ENCODE measurements at places on chromosomes 7 and 10.

- DNase-seq = no peak
Measured at GRCh38 chr7:114217026-114217806, 197.4 kb upstream of the FOXP2 start.

DNA sequence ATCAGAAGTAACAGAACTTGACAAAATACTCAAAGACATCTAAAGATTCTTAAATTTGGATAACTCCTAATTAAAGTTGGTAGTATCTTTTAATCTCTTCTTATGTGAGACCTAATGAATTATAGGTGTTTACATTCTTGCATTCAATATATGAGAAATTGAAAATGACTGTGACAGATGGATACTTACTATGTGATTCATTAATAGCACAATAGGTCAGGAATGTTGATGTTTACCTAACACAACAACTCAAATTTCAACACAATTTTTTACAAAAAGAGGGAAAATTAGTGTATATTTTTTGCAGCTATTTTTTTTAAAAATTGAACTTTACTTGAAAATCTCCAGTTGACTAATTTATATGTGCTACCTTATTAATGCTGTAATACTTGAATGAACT is 31.7 kb upstream of the MCU start:
- no peak for DNase-seq

DNA sequence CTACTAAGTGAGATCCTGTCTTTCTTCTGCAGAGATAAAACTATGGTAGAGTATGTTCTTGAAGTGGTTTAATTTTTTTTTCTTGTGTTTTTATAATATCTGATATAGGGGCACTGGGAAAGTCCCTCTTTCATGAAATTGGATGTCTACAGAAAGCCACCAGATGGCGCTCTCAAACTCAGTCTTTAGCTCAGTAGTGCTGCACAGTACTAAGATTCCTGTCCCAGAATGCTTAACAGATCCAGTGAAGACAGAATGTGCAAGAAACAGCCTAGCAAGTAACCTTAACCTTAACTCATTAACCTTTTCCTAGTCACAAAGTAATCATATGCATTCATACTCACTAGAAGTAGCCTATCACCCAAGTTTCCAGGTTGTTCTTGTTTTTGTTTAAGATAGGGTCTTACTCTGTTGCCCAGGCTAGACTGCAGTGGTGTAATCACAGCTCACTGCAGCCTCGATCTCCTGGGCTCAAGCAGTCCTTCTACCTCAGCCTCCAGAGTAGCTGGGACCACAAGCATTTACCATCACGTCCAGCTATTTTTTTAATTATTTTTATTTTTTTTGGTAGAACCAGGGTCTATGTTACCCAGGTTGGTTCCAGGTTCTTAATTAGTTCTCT is 56.7 kb downstream of the IDE start:
- DNase-seq = peak; percentile 27

DNA sequence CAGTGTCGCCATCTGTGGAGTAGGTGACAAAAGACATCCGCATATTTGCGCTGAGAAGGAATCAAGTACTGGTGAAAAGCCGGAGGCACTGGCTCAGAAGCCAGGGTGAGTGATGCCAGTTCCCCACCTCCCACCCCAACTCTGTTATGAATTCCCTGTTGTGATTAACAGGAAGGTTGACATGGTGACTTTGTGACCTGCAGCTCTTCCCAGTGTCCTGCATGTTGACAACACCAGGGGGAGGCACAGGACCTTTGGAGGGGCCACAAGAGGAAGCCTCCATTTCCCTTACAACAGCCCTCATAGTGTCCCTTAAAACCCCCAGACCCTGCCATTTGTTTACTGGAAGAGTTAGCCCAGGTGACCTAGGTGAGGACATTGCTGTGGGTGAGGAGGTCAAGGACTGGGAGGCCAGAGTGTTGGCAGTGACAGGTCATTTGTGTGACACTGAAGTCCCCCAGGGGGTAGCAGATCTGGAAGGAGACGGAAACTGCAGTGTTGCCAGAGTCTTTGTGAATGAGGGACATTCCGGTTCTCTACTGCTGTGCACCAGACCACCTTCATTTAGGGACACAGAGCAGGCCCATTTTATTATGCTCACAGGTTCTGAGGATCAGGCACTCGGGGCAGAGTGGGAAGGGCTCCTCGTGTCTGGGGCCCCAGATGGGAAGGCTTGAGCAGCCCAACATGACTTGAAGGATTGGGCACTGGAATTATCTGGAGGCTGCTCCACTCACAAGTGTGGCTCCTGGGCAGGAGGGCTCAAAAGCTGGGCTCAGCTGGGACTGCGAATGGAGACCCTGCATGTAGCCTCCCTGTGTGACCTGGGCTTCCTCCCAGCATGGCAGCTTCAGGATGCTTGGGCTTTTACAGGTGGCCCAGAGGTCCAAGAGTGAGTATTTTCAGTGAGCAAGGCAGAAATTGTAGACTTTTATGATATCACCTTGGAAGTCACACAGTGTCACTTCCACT is 13.0 kb upstream of the ANTXRL start:
- no peak for DNase-seq

GRCh38 chr7:159006610-159007130 is 138.0 kb downstream of the VIPR2 start:
- DNase-seq = no peak

DNA sequence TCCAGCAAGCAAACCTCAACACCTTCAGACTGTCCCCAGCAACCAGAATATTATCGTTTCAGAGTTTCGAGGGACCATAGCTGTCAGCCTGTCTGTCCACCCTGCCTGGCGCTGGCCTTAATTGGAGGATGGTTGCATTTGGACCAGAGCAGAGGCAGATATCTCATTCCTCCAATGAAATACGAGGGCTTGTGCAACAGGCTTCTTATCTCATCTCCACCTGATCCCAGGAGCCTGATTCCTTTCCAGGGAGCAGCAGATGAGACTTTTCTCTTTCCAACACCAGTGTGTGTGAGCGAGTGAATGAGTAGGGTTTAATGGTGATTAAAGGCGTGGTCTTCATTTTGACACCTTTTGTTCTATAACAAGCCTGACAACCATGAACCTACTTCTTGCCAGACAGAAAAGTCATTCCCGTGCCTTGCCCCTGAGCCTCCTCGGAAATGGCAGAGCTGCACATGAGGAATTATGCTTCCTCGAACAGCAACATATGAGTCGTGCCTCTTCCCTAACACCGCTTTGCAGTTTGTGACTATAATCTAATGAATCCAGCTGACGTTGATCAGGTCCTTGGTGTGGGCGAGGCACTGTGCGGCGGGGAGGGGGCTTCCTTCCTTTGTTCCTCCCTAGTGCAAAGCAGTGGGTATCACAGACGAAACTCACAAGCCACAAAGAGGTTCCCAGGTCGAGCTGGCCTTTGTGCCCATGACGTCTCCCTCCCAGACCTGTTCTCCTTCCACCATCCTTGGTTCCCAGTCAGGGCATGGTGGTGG is 147.4 kb downstream of the CUX1 start:
- no peak for DNase-seq

DNA sequence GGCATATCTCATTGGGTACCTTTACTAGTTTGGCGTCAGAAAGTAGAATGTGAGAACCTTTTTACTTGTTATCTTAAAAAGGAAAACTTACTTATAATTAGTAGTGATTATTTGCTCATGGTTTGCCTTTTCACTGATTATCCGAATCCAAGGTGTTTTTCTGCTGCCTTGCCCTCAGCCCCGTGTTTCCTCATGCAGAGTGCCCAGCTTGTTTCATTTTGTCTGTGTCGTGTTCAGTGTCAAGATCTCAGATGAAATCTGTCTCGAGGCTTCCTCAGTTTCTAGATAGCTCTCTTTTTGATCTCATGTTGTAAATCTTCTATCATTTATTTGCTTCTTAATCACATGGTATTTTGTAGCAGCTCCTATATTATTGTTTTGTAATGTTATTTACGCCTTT is 30.1 kb downstream of the RPA3 start:
- DNase-seq = no peak

- no peak for DNase-seq
Measured at GRCh38 chr7:137953043-137953664, 48.7 kb downstream of the CREB3L2 start.

- DNase-seq = no peak
Measured at GRCh38 chr10:69817078-69817581, 15.4 kb downstream of the COL13A1 start.

GRCh38 chr7:1540776-1541271 is 10.3 kb downstream of the MAFK start:
- no peak for DNase-seq

GRCh38 chr7:92071032-92071431 is 63.2 kb downstream of the CYP51A1 start:
- no peak for DNase-seq

GRCh38 chr7:29884399-29885272 is 78.3 kb downstream of the WIPF3 start:
- DNase-seq = no peak

- no peak for DNase-seq
Measured at GRCh38 chr7:7848246-7848645, 120.3 kb upstream of the GLCCI1 start.

- DNase-seq = peak; percentile 89
Measured at GRCh38 chr7:120052884-120053382, 220.0 kb upstream of the KCND2 start.

DNA sequence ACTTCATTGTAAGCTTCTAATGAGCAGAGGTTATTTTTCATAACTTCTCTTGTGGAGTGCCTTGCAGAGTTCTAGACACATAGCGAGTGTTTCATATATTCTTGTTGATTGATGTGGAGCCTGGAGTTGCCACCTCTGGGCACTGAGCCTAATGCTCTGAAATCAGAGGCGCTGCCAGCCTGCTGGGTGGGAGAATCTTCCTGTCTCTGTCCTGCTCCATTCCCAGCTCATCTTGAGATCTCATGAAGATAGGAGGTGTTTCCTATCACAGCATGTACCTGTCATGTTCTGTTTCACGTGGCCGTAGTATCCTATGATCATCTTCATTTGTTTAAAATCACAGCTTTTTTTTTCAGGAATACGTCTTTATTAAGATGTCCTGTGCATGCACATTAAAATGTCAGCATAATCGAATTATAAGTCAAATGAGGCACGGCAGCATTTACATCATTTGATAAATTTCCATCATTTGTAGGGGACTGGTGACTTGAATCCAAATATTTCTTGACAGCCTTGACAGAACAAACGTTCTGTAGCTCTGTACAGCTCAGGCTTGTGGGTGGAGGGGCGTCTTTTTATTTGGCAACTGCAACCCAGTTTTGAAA is 393.0 kb downstream of the PHTF2 start:
- DNase-seq = no peak

- no peak for DNase-seq
Measured at GRCh38 chr7:133562621-133563020, 309.7 kb downstream of the EXOC4 start.

DNA sequence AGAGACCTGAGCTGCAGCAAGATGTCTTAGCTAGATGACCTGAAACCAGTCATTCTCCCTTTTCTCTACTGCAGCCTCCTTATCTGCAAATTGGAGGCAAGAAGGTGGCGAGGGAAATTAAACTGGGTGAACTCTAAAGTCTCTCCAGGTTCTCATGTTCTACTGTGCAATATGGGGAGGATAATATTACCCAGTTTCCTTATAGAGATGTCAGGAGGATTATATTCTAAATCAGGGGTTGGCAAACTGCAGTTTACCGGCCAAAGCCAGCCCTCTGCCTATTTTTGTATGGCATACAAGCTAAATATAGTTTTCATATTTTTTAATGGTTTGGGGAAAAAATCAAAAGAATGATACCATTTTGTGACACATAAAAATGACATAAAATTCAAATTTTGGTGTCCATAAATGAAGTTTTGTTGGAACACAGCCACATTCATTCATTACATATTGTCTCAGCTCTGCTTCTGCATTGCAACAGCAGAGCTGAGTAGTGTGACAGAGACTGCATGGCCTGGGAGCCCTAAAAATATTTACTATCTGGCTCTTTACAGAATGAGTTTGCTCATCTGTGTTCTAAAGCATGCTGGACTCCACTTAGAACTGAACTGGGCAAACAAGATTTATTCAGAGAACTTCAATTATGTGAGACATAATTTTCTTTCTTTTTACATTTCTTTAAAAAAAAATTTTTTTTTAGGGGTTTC is 19.2 kb upstream of the MALSU1 start:
- DNase-seq = no peak

GRCh38 chr7:19677180-19677579 is 31.7 kb downstream of the POLR1F start:
- no peak for DNase-seq

DNA sequence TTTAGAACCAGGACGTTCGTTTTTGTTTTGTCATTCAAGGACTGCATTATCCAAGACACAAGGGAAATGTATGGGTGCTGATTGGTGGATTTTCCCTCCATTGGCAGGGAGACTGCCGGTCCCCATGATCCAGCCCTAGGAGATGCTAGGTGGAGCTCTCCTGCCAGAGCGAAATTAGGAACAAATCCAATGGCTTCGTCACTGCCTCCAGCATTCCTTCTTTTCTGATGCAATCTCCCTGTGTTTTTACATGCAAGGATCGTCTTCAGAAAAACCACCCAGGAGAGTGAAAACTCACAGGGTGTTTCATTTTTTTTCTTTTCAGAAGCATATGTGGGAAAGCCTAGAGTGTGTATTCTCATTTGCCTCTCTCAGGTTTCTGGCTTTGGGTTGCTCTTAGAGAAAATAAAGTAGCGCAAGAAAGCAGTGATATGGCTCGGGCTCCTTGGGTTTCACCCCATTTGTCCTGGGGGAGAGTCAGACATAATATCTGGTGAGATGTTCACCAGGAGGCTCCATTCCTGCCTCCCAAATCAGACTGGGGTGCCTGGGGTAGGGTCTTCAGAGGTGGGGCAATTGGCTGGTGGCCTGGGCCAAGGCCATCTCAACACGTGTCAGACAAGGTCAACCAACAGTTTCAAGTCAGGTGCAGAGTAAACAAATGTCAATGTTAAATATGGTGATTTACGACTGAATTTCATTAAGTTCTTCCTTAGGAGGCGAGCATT is 450.9 kb upstream of the MKI67 start:
- no peak for DNase-seq

GRCh38 chr10:60817398-60817805 is 39.1 kb downstream of the CDK1 start:
- no peak for DNase-seq
